ENCODE measurements at places on chromosomes 6 and 20. TPM values are rescaled to one million over a fixed set of nuclear protein-coding genes. Genes with fewer than 3 reads are reported as not detected.

- no peak for DNase-seq
These were observed 349.0 kb downstream of the RNGTT start for GRCh38 chr6:88614316-88614877.

DNA sequence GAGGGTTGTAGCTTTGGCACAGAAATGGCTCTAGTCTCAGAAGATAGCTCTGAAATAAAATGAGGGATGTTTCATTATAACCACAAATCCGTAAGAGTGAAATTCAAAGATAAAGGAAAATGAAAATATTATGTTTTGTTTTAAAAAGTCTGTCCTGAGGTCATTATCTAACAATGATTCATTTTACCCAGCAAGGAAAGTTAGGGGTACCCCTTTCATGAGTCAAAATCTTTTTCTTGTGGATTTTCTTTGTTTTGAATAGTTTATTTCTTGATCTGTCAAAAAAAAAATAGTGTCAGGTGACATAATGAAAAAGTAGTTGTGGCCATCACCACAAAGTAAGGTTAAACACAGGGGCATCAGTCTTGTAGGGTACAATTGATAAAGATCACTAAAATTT is 59.7 kb upstream of the MYB start:
- DNase-seq, result no peak

- DNase-seq, result no peak
These were observed 667.0 kb upstream of the MARCKS start for GRCh38 chr6:113190170-113190569.

- no peak for DNase-seq
These were observed 95.7 kb downstream of the SHLD1 start for GRCh38 chr20:5845681-5846615.

DNA sequence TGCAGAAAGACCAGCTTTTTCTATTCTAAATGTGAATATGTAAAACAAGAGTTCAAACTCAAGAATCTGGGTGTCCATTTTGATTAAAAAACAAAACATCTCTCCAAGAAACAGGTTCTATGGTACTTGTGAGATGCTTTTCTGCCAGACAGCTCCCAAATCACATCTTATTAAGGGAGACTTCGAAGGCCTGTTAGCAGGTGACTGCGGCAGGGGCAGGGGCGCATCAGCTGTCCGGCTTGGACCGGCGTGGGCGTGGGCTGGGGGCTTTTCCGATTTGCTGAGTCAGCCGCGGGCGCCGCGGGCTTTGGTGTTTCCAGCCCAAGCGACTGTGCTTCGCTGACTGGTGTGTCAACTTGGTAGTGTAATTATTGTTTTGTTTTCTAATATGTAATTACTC is 32.6 kb downstream of the TFAP2A start:
- DNase-seq, result no peak

DNA sequence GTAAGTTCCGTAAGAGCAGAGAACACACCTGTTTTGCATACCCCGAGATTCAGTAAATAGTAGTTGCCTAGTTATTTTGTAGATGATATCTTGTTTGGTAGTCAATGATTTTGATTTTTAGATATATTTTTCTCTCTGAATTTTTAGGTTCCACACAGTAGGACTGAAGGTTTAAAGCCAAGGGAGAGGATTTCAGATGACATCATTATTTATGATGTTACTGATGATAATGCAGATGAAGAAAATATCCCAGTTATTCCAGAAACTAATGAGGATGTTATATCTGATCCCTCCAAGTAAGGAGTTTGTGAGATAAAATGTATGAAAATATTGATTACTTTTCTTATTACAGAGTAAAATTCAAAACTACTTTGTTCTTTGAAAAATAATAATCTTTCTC is 22.6 kb downstream of the HSF2 start:
- no peak for DNase-seq

The FOXF2 gene
- not detected for total RNA-seq

The TOX2 gene
- 28.4 TPM for total RNA-seq

- no peak for DNase-seq
These were observed 323.3 kb upstream of the NT5E start for GRCh38 chr6:85126485-85127167.

DNA sequence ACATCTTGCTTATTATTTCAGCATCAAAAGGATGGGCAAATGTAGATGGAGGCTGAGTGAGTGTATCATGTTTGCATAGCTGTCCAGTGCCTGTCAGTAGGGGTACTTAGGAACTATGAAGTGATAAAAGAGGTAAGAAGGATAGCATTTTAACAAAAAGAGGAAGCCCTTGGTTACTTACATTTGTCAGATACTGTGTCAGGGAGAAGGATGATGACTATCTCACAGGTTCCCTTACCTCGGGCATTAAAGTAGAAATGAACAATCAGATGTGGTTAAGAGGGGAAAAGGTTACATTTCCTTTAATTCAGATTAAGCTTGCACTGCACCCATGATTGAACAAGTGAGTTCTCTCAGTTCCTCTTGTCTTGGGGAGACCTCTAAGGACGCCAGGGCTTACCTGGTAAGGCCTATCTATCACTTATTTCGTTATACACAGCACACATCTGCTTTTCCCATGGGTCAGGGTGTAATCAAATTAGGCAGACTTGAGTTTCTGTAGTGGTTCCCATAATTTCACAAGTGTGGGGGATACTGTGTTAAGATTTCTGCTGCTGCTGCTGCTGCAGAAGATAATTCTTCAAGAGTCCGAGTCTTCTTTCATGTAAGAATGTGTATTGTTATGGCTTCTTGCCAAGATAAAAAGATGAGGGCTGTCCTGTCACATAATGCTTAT is 4.5 kb downstream of the FOXO3 start:
- DNase-seq, result no peak

DNA sequence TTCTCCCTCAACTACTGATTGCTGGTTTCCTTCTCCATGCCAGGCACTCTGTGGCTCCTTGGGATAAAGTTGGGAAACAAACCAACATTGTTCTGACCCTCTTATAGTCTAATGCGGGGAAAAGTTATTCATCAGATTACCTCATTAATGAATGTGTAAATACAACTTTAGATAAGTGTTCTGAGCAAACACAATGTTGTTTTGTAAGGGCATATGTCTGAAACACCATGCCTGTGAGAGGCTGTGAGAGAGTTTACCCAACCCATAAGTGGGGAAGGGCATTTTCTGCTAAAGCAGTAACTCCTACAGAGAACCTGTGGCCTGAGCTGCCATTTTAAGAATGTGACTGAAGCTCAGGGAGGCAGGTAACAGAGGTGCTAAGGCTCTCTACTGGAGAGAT is 283.5 kb downstream of the KHDC1L start:
- no peak for DNase-seq

GRCh38 chr6:26629359-26629758 is 30.2 kb downstream of the ZNF322 start:
- DNase-seq, result no peak

GRCh38 chr6:97312241-97312640 is 29.2 kb upstream of the MMS22L start:
- DNase-seq, result no peak

The TNNC2 gene
- total RNA-seq, result not detected

GRCh38 chr6:38681850-38682249 is 21.1 kb downstream of the GLO1 start:
- DNase-seq, result no peak

The PSORS1C1 gene
- total RNA-seq, result 1.8 TPM

- DNase-seq, result no peak
These were observed at the start of gene SPTLC3 for GRCh38 chr20:13008761-13009681. Gene SPTLC3, plus strand, starts transcription at chr20:13008972. Its CDS starts 296 bp downstream, at chr20:13009268.

- DNase-seq, result no peak
These were observed 208.1 kb upstream of the AGPAT4 start for GRCh38 chr6:161481786-161482516.

The KHDC1L gene
- total RNA-seq, result not detected

- DNase-seq, result no peak
These were observed 30.4 kb downstream of the ZC3H12D start for GRCh38 chr6:149454346-149454848.

- no peak for DNase-seq
These were observed 45.8 kb downstream of the FOXP4 start for GRCh38 chr6:41591859-41592502.

GRCh38 chr6:132515386-132515785 is 2.5 kb upstream of the STX7 start:
- DNase-seq, result no peak

DNA sequence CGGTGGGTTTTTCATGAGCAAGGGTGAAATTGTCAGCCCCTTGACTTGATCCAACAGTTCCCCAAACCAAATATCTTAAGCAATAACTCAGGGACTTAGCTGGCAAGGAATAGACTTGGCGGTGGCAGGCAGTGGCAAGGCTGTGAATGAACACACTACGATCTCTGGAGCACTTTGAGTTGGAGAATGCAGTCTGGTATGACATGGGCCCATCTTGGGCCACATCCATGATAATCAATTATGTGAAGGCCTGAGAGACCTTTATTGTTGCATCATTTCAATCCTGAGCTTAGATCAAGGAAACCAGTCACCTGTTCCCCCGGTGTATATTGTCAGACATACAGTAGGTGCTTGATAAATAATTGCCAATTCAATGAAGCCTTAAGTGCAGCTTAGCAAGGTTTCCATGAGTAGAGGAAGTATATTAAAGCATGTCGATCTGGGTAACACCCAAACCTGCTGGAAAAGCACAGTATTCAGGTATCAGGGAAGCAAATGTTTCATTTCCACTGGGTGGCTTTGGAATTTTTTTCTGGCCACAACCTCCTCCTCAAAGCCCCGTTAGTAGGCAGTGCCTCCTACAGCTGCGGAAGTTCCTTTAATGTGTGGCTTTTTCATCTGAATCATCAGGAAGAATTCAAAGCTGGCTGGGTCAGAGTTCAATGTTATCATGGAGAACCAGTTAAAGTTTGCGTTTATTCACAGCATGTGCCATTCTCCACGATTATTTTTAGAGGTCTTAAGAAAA is 10.2 kb downstream of the CASS4 start:
- DNase-seq, result no peak

DNA sequence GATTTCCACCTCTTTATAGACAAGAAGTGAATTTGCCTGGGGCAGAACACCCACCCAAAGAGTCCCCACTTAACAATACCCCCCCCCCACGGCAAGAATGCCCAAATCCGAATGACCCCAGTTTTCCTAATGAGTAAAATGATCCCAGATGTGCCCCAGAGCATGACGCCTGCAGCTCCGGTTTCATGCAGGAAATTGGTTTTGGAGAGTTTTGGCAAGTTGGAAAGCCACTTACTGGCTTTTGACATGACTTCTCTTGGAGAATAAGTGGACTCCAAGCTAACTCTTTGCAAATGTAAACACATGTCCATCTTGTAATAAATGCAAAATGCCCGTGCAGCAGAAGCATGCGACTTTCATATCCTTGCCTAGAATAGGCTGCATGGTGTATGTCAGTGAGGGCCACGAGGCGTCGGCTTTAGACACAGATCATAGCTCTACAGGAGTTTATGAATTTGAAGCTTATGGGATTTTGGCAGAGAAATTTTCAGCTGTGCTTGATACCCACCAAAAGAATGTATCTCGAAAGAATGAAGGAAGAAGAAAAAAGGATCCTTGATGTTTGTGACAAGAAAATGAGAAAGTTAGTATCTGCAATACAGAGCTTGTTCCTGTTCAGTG is 24.2 kb downstream of the EDN3 start:
- DNase-seq, result no peak

- DNase-seq, result no peak
These were observed 58.5 kb downstream of the SUN5 start for GRCh38 chr20:32945710-32946221.

GRCh38 chr6:160015778-160016684 is 47.1 kb downstream of the IGF2R start:
- DNase-seq, result no peak

GRCh38 chr6:83735461-83735860 is 26.6 kb upstream of the SNAP91 start:
- no peak for DNase-seq

The MOG gene
- total RNA-seq, result not detected

GRCh38 chr6:111706841-111707391 is 101.2 kb upstream of the TRAF3IP2 start:
- no peak for DNase-seq

The MYL9 gene
- total RNA-seq, result 91.8 TPM

- no peak for DNase-seq
These were observed 15.7 kb upstream of the TBC1D22B start for GRCh38 chr6:37241775-37242428.

- no peak for DNase-seq
These were observed 136.0 kb upstream of the SGK1 start for GRCh38 chr6:134453792-134454510.

GRCh38 chr6:149037051-149037671 is 280.4 kb upstream of the TAB2 start:
- DNase-seq, result no peak

The VGLL2 gene
- not detected for total RNA-seq

- no peak for DNase-seq
These were observed 332.4 kb upstream of the PRDM1 start for GRCh38 chr6:105753620-105754211.

DNA sequence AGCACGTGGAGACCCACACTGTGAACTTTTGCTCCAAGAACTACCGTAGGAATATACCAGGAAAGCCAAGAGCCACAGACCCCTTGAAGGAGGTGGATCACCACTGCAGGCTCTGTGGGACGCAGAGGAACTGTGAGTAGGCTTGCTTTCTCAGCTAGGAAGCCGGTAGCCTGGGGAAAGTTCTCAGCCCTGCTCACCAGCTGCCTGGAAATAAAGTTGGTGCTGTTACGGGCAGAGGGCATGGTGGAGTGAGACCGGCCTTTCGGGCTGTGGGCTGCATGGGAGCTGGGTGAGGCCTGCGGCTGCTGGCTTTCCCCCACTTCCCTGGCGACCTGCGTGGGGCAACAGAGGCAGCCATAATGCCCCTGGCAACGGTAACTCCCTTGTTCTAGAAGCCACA is 373.0 kb upstream of the RUNX2 start:
- DNase-seq, result no peak

DNA sequence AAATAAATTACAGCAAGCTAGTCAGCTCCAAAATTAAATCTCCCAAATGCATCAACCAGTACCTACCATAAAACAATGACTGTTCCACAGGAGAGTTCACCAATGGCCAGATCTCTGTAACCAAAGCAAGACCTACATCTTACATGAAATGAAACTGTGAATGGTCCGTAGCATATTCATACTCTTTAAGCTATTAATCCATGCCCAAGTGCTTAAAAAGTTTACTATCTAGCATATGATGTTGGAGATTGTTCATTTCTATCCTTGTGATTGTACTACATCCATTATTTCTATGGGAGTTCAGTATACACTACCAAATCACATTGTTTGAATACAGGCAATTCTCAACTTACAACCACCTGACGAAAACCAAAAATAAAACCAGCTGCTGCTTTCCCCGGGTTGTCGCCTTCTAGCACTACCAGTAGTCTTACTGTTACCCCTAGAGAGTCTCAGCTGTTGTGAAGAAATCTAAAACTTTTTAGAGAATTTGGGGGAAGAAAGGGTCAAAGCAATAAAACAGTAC is 38.0 kb downstream of the HIVEP2 start:
- no peak for DNase-seq

DNA sequence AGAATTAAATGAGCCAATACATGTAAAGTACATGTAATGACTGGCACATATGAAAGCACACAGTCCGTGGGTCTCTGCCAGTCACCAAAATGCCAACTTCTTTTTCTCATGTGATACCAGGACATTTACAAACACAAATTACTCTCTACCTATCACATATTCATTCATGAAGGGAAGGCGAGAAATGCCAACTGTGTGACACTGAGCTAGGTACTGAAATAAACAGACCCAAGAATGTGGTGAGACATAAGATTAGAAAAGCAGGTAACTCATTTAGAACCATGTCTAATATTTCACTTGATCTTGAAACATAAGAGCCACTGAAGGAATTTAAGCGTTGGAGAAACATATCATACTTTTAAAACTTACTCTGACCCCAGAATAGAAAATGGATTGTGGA is 41.4 kb downstream of the HBS1L start:
- DNase-seq, result no peak

The PXDC1 gene
- 153 TPM for total RNA-seq

The MTG2 gene
- 17.8 TPM for total RNA-seq

- DNase-seq, result no peak
These were observed 60.9 kb downstream of the MCHR2 start for GRCh38 chr6:99933129-99933528.

The PRL gene
- not detected for total RNA-seq

The BPI gene
- not detected for total RNA-seq
